Placental pericyte (primary cell): ENCODE measurements at places on chromosomes 6 and 20. TPM values are rescaled to one million over a fixed set of nuclear protein-coding genes. Genes with fewer than 3 reads are reported as not detected.

Gene TPBG
- 176 and 276 TPM in 2 replicates for total RNA-seq

Gene TCF19
- 0.66 and 57.8 TPM in 2 replicates for total RNA-seq

Gene GTF2H4
- 9.4 and 17.6 TPM in 2 replicates for total RNA-seq

Gene TPD52L2
- 145 and 153 TPM in 2 replicates for total RNA-seq

Gene C6orf62
- total RNA-seq: 159 and 163 TPM in 2 replicates
